ENCODE measurements at places on chromosomes 12 and 14.
A peak's percentile ranks its signal among the peaks of the same experiment; 100 is the strongest.

- DNase-seq: peak; percentile 5
Measured at GRCh38 chr12:4379405-4379804, at the start of gene FGF23. Gene FGF23 (minus strand): TSS chr12:4379712. CDS start chr12:4379582, 130 bp downstream.

- no peak for DNase-seq
Measured at GRCh38 chr14:56515739-56516138, 63.9 kb upstream of the TMEM260 start.

- no peak for DNase-seq
Measured at GRCh38 chr14:45715946-45716345, 462.9 kb upstream of the MIS18BP1 start.

GRCh38 chr14:61132894-61133293 is 148.2 kb downstream of the TMEM30B start:
- no peak for DNase-seq

- no peak for DNase-seq
Measured at GRCh38 chr12:80017261-80017870, 82.0 kb upstream of the OTOGL start.

DNA sequence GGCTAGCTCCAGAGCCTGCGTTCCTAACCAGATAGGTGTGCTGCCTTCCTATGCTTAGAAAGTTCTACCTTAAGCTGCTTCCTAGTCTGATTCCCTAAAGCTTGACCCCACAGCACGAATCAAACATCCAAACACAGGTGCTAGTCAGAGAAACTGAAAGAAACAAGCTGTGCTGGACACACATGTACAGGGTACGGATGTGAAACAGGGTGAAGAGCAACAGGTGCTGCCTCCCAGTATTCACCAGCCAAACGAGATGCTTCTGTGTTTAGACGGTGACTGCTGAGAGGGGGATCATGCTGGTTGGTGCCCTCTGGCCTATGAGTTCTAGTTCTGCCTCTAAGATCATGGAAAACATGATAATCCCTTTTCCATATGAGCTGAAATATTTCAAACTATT is 105.3 kb downstream of the GRIP1 start:
- DNase-seq: no peak

DNA sequence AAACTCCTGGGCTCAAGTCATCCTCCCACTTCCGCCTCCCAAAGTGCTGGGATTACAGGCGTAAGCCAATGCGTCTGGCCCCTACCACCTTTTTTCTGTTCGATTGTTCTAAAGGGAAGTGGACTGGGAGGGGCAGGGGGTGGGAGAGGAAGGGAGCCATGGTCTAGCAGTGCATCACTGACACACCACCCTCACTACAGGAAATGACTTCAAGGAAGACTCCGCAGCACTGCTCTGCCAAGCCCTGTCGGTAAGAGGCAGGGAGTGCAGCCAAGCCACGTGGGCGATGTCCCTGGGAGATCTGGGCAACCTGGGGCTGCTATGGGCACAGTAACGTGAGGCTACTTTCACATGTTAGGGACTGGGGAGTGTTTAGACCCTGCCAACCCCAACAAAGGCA is 18.0 kb downstream of the LRRC74A start:
- DNase-seq: no peak

DNA sequence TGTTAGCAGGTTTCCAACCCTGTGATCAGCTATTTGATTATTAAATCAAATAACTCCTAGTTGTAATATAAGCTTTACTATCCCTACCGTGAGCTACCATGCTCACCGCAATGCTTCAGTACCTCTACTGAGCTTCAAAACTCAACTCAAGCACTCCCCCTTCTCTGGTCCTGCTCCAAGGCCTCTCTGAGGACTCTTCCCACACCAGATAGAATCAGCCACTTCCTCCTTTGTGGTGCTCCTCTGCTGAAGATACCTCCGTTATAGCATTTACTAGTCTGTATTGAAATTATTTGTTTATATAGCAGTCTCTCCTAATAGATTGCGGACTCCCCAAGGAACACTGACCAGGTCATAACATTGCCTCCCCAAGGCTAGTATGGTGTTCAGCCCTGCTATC is 17.5 kb downstream of the AREL1 start:
- DNase-seq: no peak

DNA sequence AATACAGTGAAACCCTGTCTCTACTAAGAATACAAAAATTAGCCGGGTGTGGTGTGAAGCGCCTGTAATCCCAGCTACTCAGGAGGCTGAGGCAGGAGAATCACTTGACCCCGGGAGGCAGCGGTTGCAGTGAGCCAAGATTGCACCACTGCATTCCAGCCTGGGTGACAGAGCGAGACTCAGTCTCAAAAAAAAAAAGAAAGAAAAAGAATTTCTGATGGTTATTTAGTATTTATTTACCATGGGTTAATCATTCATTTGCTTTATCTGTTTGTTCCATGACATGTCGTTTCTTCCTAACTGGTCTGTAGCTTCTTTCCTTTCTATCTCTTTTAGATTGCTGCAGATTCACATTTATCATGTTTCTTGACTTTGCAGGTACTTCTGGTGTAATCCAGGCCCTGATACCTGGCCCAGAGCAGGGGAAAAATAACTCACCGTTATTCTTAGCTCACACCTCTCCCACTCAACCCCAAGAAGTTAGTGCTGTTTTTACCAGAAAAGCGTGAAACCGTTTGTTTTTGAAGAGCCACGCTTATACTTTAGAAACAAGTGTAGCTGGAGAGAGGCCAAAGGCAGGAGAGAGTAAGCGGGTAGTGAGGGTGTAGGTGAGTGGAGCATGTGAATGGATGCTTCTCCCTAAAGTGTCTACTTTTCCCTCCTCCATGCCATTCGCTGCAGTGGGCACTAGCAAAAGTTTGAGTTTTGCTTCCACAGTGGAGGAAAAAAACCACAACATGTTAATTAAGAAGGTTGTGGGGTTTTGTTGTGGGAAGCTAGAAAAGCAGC is 45.4 kb downstream of the SRGAP1 start:
- DNase-seq: no peak

DNA sequence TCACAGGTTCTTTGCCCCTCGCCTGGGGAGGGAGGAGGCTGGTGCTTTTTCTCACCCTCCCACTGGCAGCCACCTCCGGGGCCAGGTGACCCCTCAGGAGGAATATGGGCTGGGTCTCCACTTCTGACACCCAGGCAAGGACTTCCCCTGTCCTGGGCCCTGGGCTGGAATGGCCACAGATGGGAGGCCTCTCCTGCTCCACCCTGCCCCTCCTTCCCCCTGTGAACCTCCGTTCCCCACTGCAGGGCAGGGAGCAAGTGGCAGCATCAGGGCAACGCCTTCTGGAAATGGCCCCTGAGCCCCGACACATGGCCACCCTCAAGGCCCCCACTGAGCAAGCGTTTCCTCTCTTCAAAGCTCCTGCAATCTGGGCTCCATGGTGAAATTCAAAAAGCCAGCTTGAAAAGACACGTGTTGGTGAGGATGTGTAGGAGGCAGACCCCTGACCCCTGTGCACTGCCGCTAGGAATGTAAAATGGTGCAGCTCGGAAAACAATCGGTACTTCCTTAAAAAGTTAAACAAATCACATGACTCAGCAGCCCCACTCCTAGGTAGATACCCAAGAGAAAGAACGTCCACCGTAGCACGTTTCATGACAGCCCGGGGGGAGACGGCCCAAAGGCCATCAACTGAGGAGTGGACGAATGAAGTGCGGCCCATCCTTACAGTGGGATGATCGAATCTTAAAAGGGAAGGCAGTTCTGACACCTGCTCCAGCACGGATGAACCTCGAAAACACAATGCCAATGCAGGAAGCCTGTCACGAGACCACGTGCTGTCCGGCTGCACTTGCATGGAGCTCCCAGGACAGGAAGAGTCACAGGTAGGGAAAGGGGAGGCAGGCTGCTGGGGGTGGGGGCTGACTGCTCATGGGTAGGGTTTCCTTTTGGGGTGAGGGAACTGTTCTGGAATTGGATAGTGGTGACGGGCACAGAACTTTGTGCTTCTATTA is 11.5 kb downstream of the XRCC3 start:
- DNase-seq: no peak

DNA sequence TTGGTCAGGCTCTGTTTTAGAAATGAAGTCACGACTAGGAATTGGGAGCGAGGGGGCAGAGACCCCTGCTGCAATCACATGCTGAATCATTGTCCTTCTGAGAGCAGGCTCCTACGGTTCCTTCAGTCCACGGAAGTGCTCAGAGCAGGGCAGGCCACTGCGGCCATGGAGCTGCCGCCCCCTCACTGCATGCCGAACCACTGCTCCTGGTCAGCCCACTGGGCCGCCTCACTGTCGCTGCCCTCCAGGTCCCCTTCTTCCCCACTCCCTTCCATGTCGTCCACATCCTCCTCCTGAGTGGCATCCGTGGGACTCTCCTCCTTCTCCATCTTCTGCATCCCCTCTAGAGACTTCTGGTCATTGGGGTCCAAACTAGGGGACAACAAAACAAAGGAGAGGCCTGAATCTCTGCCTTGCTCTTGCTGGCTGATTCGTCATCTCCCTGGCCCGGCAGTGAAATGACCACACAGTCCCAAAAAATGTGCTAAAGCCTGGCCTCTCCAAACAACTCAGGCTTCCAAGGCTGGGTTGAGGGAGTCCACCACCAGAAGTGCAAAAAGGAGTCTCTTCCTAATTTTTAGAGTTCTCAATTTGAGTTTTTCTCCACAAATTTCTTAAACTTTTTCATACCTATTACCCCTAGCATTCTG is 29.4 kb downstream of the ANAPC7 start:
- DNase-seq: no peak

DNA sequence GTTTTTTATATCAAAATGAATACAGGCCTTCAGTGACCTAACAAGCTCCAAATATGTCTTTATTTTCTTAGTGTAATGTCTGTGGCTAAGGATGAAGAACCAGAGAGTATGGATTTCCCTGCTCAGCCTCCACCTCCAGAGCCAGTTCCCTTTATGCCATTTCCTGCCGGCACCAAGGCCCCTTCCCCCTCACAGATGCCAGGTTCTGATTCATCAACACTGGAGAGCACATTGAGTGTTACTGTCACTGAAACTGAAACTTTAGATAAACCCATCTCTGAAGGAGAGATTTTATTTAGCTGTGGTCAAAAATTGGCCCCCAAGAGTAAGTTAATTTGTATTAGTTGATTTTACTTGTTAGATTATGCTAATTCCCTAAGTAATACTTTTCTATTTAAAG is 61.0 kb downstream of the KIAA0586 start:
- no peak for DNase-seq

DNA sequence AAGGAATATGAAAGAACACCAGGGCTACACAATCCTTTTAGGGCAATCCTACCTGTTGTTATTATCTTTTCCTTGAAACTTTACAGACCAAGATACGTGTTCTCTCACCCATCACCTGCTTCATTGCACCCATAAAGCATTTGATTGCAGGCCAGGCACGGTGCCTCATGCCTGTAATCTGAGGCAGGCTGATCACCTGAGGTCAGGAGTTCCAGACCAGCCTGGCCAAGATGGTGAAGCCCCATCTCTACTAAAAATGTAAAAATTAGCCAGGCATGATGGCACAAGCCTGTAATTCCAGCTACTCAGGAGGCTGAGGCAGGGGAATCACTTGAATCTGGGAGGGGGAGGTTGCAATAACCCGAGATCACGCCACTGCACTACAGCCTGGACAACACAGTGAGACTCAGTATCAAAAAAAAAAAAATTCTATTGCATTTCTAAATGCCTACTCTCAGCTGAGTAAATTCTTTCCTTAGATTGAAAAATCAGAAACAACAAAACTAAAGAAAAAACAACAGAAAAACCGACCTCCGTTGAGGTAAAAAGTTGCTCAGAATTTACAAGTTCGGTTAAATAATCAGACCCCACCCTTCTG is 183.7 kb upstream of the TMEM132C start:
- DNase-seq: no peak

DNA sequence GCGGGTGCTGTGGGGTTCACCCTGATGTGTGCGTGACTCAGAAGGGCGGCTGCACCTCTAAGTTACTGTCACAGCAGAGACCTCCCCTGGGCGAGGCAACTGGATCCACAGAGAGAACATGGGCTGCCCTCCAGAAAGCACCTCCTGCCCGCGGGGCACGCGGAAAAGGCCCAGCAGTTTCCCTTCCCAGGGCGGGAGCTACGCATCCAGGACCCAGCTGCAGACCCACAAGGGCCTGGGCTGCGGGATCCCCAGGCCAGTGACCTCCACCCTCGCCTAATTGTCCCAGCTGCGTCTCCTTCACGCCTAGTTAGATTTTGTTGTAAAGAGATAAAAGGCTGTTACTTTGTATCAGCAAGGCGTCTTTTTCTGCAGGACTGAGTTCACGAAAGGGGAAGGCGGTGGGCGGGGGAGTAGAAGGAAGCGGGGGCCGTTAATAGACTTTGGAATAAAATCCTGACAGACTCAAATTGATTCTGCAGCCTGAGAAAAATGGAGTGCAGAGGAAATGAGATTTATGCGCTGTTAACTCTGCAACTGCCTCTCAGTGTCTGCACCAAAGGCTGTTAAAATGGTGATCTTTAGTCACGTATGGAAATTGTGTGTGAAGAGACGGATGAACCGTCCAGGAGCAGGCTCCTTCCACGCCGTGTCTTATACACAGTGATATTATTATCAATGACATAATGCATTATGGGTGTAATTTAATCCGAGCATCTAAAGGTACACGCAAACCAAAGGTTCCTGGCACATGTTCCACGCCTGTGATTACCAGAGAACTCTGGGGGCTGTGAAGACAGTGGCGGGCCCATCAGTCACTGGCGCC is 65.9 kb upstream of the FBRSL1 start:
- DNase-seq: no peak

All from DMS79 (cell line).